ENCODE measurements at places on chromosomes 1 and 21.

DNA sequence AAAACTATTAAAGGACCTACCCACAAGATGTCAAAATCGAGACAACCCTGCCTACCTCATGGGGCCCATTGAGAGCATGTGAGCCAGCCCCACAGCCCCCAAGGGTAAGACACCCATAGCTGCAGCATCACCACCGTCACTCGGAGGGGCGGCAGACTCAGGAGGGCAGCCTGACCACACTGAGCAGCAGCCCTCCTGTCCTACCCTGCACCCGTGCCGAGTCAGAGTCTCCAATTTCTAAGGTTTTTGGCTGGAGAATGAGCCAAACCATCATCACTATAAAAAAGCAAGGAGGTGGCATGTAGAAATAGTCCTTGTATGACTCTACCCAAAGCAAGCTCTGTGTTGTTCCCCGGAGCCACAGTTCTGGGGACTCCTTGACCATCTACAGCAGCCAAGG lies 94.7 kb downstream of the SSBP3 start:
- no peak for DNase-seq

DNA sequence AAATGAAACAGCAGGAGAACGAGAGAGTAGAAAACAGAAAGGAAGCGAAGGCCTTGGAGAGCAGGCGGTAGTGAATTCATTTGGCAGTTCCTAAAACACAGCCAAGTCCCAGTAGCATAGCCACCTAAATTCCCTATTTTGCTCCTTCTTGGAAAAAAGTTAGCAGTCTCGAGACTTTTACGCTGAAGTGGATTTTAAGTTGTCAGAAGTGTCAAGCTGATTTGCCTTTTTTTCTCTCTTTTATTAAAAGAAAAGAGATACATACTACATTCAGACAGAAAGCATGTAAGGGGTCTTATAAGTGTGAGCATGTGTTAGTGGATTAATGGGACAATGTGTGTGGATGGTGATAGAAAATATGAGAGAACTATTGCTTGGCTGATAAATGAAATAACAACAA lies 19.2 kb downstream of the NFIA start:
- DNase-seq = no peak

- no peak for DNase-seq
Measured at GRCh38 chr1:168693872-168694238, 35.2 kb downstream of the DPT start.

DNA sequence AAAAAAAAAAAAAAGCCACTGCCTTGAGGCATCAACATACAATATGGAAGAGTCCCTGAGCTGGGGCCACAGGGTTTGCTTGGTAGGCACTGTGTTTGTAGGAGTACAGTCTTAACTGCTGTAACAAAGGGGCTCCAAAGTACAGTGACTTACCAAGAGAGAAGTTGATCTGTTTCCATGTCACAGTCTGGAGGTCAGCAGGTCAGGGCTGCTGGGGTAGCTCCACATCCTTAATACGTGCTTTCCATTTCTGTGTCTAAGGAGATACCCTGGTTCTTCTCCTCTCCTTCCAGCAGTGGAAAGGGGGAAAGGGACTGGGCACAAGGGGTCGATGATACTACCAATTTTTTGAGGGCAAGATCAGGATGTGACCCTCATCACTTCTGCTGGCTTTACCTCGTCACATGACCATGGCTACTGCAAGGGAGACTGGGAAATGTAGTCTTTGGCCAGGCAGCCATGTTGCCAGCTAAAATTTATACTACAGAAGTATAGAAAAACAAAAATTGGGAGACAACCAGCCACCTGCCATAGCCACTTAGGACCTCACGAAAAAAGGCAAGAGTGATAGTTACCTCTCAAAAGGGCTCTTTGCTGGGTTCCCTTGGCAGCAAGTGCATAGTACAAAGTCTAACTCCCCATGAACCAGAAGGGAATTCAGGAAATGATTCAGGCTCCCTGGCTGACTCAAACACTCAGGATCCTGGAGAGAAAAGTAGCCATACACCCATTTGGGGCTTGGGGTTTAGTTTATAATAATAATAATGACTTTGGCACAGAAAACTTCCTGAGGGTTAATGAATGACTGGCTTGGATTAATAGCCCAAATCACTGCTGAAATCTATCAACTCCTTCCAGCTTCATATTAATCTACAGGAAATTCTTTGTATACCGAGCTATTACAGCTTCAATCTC lies 52.7 kb upstream of the ATP5PO start:
- DNase-seq = no peak

DNA sequence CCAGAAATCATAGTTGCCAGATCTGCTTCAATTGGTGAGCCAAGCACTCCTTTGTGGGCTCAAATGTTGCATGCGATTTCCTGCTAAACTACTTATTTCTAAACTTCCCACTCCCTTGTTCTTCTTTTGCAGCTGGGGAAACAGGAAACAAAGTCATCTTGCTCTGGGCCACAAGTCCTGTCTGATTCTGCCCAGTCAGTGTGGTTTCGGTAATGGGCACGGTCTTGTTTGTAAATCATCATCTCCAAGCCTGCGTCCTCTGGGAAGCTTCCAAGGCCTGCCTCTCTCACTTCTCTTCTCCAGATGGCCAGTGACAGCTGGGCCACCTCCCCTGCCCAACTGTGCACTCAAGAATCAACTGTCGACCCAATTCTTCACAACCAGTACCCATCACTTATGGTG lies 4.4 kb downstream of the S100A8 start:
- DNase-seq = no peak

- no peak for DNase-seq
Measured at GRCh38 chr1:23242414-23242813, 25.1 kb upstream of the HTR1D start.

DNA sequence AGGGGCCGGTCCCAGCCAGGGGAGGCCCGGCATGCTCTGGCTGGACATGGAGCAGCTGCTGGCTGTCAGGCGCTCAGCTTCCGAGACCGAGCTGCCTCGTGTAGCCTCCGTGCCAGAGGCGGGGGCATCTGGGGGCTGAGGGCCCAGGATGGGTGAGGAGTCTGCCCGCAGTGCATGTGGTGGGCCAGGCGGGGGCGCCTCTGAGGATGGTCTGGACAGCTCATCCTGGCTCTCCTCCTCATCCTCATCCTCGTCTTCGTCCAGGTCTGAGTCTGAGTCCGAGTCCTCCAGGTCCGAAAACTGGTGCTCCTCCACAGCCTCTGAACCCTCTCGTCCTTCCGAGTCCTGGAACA lies 28.9 kb upstream of the EDN2 start:
- no peak for DNase-seq

GRCh38 chr1:201378804-201379203 lies 1.3 kb upstream of the TNNT2 start:
- DNase-seq = no peak

GRCh38 chr1:204203206-204203767 lies 7.0 kb upstream of the KISS1 start:
- DNase-seq = no peak

- no peak for DNase-seq
Measured at GRCh38 chr1:27598902-27599528, 4.9 kb downstream of the AHDC1 start.

- no peak for DNase-seq
Measured at GRCh38 chr1:24228311-24228710, 41.2 kb upstream of the IFNLR1 start.

DNA sequence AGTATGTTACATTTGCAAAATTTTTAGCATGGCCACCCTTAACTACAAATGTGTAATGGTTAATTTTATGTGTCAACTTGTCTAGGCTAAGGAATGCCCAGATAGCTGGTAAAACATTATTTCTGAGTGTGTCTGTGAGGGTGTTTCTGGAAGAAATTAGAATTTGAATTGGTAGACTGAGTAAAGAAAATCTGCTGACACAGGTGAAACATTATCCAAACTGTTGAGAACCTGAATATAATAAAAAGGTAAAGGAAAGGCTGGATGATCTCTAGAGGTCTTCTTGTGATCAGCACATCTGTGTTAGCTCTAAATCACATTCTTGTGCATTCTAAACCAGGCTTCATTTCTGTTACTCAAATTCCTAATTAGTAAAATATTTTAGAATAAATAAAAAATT lies 100.8 kb downstream of the UCHL5 start:
- DNase-seq = no peak

DNA sequence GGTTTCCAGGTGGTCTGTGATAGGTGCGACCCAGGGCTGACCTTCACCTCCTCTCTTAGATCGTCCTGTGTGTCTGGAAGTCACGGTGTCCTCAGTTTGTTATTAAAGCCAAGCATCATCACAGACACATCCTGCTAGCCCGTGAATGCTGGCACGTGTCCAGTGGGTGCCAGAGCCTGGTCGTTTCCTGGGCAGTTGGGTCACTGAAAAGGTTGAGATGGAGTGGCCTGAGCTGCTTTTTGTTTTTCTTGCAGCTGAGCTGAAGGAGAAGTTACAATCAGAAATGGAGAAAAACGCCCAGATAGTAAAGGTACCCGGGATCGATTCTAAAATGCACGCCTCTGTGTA lies 23.2 kb downstream of the PCNT start:
- DNase-seq = no peak

GRCh38 chr1:103367186-103367585 lies 158.3 kb upstream of the RNPC3 start:
- no peak for DNase-seq

DNA sequence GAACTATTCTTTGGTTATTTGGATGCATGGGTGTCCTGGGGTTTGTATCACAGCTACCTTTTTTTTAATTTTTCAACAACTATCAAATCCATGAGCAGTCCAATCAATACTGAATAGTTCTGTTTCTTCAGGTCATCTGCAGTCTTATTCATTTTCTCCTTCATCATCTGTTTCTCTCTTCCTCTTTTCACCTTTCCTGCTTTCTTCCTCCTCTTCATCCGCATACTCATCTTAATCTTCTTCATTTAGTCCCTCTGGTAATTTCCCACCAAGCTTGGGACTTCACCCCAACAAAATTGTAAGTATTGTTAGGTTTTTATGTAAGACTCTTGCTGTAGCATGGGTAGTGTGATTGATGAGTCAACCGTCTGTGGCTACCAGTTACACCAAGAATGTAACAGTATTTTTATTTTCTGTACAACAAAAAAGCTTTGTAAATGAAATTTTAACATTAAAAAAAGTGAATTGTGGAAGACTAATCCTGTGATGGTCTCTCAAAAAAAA lies 184.1 kb upstream of the RNPC3 start:
- DNase-seq = no peak

DNA sequence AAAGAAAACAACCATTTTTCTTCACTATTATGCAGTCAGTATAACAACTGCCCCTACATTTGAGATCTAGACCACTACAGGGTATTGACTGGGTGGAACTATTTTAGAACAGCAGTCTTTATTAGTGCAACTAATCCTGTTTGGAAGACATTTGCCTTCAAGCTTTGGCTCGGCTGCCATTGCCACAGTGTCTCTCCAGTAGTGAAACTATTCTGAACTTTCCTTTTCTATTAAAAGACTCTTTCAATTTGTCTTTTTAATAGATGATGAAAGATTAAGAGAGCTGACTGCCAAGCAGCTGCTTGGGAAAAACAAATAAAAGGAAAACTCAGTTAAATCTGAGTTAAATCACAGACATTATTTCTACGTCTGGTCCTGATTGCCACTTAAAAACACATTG lies 49.3 kb downstream of the LPGAT1 start:
- no peak for DNase-seq

- no peak for DNase-seq
Measured at GRCh38 chr1:46489638-46490405, at the start of gene DMBX1. DMBX1 (plus strand) TSS chr1:46489836; CDS start chr1:46507011, 17,175 bp downstream.

GRCh38 chr21:38725196-38726157 lies 80.3 kb upstream of the ETS2 start:
- DNase-seq = no peak

GRCh38 chr1:97137862-97138514 lies 416.4 kb downstream of the PTBP2 start:
- DNase-seq = no peak

DNA sequence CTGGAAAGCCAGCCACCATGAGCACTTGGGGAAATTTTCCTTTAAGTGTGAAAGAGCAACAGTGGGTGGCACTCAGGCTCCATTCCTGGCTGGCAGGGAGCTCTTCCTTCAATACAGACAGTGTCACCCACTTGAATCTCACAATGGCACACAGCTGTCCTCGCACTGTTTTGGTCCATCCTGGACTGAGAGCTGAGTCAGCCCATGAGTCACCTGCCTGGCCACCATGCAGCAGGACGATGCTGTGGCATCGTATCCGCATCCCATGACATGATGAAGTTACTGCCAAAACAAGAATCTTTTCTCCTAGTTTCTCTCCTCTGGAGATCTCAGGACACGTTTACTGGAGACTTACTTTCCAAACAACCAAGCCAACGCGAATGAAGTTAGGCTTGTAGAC lies 6.0 kb downstream of the TMPRSS2 start:
- no peak for DNase-seq

- no peak for DNase-seq
Measured at GRCh38 chr1:200353232-200353631, 56.6 kb downstream of the ZNF281 start.

- DNase-seq = no peak
Measured at GRCh38 chr1:155326020-155326526, 5.4 kb downstream of the RUSC1 start.

Data from kidney epithelial cell (primary cell).